GM18507 (cell line): ENCODE measurements at places on chromosomes 4 and X.

- no peak for DNase-seq
Measured at GRCh38 chrX:37608156-37608555, 36.7 kb downstream of the LANCL3 start.

GRCh38 chr4:128107766-128108165 is 46.7 kb downstream of the LARP1B start:
- no peak for DNase-seq

- no peak for DNase-seq
Measured at GRCh38 chr4:13322681-13323101, 161.4 kb downstream of the RAB28 start.

- no peak for DNase-seq
Measured at GRCh38 chr4:29046781-29047180, 1673.4 kb upstream of the PCDH7 start.

- no peak for DNase-seq
Measured at GRCh38 chr4:97577004-97577403, 566.3 kb downstream of the STPG2 start.

DNA sequence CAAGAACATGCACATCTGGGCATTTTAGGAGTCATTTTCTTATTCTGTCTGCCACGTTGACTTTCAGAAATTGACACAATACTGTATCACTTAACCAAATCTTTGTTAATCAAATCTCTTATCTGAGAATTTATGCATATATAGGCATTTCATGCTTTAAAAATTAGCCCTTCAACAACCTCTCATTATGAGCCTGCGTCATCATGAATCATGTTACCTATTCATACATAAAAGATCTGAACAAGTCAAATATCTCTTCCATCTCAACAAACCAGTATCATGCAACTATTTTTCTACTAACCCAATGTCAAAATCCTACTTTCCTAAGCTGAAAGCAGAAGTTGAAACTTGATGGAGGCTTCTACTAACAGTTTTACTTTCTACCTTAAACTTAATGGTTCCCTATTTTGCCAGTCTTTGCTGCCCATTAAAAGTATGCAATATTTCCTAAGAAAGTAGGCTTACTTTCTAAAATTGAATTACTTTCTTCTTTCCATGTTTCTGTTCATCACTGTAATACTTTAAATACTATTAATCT is 1.8 kb downstream of the ADAM29 start:
- DNase-seq = no peak

GRCh38 chr4:8160233-8160560 is 1.6 kb upstream of the ABLIM2 start:
- no peak for DNase-seq
